ENCODE measurements at places on chromosomes 5 and 9.
A peak's percentile ranks its signal among the peaks of the same experiment; 100 is the strongest.

DNA sequence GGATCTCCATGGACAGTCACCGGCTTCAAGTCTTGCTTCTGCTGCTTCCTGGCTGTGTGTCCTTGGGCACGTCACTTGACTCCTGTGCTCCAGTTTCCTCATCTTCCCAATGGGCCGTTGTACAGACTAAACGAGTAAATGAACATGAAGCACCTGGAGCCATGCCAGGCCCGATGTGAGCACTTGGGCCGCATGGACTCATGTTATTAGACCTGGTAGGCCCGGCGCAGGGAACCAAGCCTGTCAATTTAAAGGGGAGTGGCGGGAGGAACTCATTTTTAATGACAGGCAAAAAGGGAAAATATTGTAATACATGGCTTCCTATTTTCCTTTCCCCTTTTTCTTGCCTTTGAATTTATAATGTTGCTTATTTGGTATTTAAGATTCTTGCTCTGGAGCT is 47.5 kb downstream of the TENT4A start:
- no peak for DNase-seq

DNA sequence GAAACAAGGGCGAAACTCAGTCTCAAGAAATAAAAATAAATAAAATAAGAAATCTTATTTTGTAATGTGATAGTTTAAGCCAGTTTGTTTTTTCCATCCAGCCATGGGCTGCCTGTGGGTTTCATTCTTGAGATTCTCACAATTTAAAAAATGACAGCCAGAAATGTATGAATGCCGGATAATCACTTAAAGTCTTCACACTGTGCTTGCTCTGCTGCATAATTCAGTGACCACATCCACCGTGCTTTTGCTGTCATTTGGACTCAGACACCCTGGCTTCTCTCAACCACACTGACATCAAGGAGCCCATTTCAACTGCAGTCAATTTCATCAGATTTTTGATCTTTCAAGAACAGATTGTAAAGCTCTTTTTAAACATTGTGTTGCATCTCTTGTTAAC is 61.0 kb upstream of the DAPK1 start:
- DNase-seq, result no peak

GRCh38 chr5:179054036-179054785 is 6.0 kb upstream of the ZNF354C start:
- no peak for DNase-seq

DNA sequence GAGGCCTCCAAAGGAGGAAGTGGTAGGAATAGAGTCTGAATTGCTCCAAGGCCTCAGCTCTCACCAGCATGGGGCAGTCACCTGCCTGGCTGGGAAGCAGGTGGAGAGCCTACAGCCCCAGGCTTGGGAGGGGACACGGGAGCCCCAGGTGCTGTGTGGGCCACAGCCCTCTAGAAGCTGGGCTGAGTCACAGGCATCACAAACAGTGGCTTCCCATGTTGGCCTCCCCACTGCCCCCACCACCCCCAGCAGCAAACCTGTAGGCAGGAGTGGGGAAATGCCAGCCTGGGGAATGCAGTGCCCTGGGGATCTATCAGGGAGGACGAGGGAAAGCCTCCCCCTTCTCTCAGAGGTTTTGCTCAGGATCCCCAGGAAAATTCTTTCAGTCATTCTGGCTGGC is 309.6 kb downstream of the SLIT3 start:
- no peak for DNase-seq

GRCh38 chr5:54063817-54064216 is 246.6 kb downstream of the ARL15 start:
- DNase-seq, result no peak

GRCh38 chr5:79890119-79890929 is 100.7 kb downstream of the MTX3 start:
- DNase-seq, result no peak

DNA sequence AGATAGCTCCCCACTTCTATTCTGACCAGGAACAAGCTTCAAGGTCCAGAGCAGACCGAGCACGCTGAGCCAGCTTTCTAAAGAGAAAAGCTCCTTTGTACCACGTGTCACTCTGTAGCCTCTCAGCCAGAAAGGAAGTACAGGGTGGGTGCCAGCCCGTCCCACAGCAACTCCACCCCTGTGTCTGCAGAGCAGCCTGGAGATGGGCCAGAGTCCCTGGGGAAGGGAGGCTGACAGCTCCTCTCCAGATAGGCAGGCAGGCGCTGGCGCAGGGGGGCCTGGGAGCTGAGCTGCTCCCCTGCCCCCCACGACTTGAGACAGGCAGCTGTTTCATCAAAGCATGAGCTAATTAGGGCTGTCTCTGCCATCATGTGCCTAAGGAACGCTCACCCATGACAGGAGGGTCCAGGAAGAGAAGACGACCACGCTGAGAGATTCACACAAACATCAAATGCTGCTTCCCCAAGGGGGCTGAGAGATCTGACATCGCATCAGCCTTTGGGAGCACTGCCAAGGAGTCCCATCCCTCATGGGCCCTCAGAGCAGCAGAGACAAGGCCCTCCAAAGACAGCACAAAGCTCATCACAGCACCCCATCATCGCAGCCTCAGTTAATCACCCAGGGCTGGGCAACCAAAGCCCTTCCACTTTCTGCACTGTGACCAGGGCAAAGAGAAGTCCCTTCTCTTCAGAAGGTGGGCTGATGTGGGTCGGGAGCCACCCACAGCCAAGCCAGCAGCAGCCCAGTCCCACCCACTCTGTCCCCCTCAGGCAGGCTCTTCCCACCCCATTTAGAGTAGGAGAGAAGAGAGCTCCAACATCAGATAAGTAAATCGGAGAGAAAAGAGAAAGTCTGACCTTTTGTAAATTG is 78.5 kb upstream of the LRRTM2 start:
- peak; percentile 4 for DNase-seq

- no peak for DNase-seq
Observed at GRCh38 chr5:79111960-79112702, 522 bp downstream of the BHMT start.

GRCh38 chr9:20023961-20024571 is 235.2 kb upstream of the SLC24A2 start:
- DNase-seq, result no peak

DNA sequence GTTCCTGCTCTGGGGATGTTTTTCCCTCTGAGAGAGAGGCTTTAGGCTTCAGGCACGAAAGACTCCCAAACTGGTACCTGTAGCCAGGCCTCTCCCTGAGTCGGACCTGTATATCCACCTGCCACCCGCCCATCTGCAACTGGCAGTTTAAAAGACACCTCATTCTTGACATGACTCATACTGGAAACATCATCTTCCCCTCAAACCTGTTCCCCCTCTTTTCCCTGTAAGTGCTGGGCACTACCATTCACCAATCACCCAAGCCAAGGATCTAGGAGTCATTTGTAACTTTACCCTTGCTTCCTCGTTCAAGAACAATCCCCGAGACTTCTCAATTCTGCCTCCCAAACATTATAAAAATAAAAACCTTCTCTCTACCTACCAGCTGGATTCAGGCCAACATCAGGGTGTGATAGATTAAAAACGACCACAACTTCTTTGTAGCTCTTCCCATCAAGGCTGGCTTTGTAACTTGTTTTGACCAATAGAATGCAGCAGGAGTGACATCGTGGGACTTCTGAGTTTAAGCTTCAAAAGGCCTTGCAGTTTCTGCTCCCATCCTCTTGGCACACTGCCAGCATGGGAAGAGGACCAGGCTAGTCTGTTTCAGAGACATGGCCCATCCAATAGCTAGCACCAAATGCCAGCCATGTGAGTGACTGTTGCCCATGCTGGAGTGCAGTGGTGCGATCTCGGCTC is 1.8 kb upstream of the WDR31 start:
- DNase-seq, result no peak

DNA sequence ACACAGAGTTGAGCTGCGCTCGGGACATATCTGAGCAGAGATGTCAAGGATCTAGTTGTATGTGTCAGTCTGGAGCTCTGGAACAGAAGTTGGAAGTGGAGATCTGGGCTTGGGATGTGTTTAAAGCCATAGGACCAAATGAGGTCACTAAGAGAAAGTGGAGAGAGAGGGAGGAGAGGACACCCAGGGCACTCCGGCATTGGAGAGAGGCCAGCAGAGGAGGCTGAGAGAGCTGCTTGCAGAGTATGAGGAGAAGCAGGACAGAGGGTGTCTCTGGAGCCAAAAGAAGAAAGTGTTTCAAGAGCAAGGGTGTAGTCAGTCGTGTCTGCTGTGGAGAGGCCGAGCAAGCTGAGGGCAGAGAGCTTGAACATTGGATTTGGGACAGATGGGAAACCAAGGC is 34.7 kb downstream of the ARHGEF37 start:
- DNase-seq, result no peak

- DNase-seq, result no peak
Observed at GRCh38 chr5:118818604-118819003, 169.7 kb downstream of the DTWD2 start.

DNA sequence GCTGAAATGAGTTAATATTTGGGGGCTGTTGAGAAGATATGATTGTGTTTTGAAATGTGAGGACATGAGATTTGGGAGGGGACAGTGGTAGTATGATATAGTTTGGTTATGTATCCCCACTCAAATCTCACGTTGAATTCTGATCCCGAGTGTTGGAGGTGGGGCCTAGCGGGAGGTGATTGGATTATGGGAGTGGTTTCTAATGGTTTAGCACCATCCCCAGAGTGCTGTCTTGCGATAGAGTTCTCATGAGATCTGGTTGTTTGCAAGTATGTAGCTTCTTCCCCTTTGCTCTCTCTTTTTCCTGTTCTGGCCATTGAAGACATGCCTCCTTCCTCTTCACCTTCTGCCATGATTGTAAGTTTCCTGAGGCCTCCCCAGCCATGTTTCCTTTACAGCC is 386.0 kb downstream of the ARRDC3 start:
- DNase-seq, result no peak

GRCh38 chr5:56638061-56638621 is 177.2 kb upstream of the MAP3K1 start:
- no peak for DNase-seq

DNA sequence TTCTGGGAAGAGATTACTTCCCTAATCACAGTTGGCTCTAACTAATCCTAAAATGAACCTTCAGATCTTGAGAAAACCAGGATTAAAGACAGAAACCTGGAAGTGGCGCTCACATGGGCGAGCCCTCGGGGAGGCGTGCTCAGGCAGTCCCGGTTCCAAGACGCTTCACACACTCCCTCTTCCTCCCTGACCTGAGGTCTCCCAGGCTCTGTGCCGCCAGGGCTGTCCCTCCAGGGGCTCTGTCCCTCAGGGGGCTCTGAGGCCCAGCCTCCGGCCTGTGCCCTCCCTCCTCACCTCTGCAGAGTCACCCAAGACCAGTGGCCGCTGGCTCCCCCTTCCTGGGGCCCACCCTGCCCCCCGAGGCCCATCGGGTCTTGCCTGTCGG is 10.2 kb downstream of the SLC9A3 start:
- DNase-seq, result no peak

GRCh38 chr9:129693741-129694140 is 28.3 kb downstream of the PRRX2 start:
- DNase-seq, result no peak

- no peak for DNase-seq
Observed at GRCh38 chr9:86454701-86455615, 100.7 kb upstream of the TUT7 start.

DNA sequence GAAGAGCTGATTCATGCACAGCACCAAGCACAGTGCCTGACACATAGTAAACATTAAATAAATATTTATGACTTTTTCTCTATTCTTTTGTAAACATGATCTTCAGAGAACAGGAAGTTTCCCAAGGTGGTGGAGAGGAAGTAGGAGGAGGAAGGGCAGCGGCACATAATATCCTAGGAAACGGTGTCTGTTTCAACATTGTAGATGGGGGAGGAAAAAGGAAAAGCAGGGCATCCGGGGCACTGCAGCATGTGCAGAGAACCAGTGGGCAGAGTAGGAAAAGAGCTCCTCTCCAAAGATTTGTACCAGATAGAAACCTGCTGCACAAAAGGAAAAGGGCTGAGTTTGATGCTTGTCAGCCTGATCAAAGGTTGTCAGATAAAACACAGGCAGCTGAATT is 421.7 kb upstream of the ZNF462 start:
- DNase-seq, result no peak

GRCh38 chr5:61449804-61450492 is 117.9 kb downstream of the ZSWIM6 start:
- no peak for DNase-seq

- no peak for DNase-seq
Observed at GRCh38 chr9:134136118-134136995, 475 bp downstream of the WDR5 start.

DNA sequence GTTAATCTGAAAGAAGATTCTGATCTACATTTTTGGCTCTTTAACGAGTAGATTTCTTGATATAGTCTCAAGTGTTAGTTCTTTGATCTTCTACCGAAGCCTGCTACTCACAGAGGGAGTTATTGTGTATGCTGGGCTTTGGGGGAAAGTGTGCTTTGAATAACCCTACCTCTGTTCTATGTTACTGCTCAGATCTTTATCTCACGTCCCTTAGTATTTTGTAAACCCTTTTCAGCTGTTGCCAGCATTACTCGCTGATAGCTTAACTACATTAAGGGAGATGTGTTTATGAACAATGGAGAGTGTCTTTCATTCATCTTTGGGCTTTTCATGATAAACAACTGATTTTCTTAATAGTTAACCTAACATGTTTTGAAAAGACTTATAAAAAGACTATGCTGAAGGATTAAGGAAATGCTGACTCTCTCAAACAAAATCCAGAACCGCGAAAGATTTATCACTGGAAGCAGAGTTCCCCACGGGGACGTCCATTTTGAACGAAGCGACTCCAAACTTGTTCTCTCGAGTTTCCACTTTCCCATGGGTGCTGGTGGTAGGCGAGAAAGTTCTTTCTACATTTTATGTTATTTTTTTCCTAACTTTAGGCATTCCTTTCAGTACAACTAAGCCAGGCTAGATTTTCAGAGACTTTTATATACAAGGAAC is 27.9 kb upstream of the ALDH1A1 start:
- DNase-seq, result no peak

- DNase-seq, result no peak
Observed at GRCh38 chr9:27473111-27473529, 51.0 kb upstream of the IFNK start.

DNA sequence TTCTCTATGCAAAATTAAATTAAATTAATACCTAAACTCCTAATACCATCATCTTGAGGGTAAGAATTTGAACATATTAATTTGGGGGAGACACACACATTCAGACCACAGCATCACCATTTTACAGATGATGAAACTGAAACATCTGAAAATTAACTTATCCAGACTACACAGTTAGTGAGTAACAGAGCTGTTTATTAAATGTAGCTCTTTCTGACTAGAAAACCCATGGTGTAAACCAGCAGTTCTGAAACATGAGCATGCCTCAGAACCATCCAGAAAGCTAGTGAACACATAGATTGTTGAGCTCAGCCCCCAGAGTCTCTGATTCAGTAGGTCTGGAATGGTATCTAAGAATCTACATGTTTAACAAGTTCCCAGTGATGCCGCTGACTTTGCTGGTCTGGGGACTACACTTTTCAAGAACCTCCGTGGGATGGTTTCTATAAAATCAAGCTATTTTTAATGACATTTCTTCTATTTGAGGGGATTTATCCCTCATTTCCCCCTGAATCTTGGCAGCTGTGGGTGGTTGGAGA is 113.5 kb downstream of the RORB start:
- DNase-seq, result no peak

GRCh38 chr9:20228096-20228495 is 394.2 kb downstream of the MLLT3 start:
- no peak for DNase-seq

- DNase-seq, result no peak
Observed at GRCh38 chr5:119324842-119325241, 31.0 kb upstream of the TNFAIP8 start.

Measured in GF-D8 (cell line).